ENCODE measurements at places on chromosomes 5 and 9.

- no peak for DNase-seq
Observed at GRCh38 chr9:95724253-95724991, 151.1 kb upstream of the ERCC6L2 start.

GRCh38 chr5:4054092-4054491 is 458.5 kb downstream of the IRX1 start:
- no peak for DNase-seq

- DNase-seq = no peak
Observed at GRCh38 chr5:96470785-96471184, 37.7 kb upstream of the PCSK1 start.

- no peak for DNase-seq
Observed at GRCh38 chr9:137044502-137045177, 1.3 kb downstream of the NPDC1 start.

GRCh38 chr9:84761137-84761808 is 91.7 kb downstream of the NTRK2 start:
- no peak for DNase-seq

DNA sequence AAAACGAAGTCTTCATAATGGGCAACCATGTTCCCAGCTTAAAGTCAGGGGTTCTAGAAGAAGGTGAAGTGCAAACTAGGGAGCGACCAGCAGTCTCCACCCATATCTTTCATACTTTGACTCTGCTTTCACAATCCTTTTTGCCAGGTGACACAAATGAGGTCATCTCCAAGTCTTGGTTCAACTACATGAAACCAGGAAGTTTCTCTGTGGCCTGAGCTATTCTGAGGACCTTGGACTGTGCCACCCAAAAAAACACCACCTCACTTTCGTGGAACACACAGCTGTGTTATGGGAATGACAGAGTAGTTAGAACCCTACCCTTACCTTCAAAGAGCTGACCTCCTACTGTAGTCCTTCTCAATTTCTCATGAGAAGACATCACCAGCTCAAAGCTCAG is 309.2 kb downstream of the AGTPBP1 start:
- DNase-seq = no peak

- DNase-seq = no peak
Observed at GRCh38 chr5:5540065-5540464, 117.6 kb downstream of the ICE1 start.

DNA sequence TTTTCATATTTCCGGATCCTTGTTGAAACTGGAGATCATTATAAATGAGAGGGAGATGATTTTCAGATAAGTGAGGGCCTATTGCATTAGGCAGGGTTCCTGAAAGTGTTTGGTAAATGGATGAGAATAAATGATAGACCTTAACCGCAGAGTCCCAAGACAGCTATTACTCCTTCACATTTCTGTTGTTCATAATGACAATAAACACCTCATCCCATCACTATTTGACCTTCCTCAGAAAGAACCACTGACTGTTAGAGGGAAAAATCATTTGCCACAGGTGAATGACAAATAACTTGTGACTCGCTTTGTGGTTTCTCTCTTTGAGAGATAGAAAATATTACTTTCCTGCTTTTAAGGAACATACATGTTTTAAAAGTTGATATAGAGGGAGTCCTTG is 47.3 kb upstream of the TRMT10B start:
- no peak for DNase-seq

GRCh38 chr9:79615038-79615437 is 43.3 kb downstream of the TLE4 start:
- no peak for DNase-seq

DNA sequence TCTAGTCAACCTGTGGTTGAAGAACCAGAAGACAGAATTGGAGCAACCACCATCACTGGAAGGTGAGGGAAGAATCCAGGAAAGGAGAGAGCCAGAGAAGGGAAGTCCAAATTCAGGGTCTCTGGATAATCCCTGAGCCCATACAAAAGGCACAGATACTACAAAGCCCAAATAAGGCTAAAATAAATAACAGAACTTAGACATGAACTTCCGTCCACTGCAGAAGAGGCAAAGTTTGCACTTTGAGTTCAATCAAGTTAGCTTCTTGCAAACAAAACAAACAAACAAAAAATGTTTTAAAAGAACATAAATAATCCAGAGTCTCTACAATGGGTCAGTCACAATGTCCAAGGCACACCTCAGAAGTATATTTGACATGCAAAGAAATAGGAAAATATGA is 21.0 kb downstream of the CFAP77 start:
- DNase-seq = no peak

DNA sequence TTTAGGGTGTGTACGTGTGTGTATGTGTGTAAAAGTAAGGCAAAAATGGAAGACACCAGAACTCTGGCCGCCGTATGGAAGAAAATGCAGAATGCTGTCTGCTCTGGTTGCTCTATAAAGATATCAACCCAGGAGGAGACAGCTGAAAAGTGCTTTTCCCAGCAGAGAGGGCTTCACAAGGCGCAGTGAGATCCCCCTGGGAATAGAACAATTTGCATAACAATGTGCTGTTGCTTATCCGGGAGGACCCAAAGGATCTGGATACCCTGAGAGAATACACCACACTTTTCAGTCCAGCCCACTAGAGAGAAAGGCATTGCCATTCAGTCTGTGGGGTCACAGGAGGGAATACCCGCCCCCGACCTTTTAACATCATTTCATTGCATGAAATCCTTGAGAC is 230.6 kb downstream of the EBF1 start:
- DNase-seq = no peak

GRCh38 chr5:55934115-55934613 is 60.6 kb downstream of the IL6ST start:
- no peak for DNase-seq

- DNase-seq = no peak
Observed at GRCh38 chr5:124285071-124285470, 461.4 kb downstream of the ZNF608 start.

DNA sequence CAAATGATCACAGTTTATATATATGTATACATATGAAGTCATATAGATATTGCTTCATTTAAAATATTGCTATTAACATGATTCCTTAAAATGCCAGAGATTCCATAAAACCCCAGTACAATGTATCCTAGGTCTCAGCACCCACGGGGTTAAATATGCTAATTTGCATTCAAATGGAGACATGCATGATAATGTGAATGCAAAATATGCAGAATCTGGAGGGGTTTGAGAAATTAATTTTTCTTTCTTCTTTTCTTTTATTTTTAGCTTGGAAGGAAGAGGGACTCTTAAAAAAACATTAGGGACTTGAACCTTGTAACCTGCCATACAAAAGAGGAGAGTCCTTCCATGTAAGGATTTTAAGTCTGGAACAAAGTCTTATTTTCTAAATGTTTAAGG is 211.9 kb downstream of the MEF2C start:
- no peak for DNase-seq

DNA sequence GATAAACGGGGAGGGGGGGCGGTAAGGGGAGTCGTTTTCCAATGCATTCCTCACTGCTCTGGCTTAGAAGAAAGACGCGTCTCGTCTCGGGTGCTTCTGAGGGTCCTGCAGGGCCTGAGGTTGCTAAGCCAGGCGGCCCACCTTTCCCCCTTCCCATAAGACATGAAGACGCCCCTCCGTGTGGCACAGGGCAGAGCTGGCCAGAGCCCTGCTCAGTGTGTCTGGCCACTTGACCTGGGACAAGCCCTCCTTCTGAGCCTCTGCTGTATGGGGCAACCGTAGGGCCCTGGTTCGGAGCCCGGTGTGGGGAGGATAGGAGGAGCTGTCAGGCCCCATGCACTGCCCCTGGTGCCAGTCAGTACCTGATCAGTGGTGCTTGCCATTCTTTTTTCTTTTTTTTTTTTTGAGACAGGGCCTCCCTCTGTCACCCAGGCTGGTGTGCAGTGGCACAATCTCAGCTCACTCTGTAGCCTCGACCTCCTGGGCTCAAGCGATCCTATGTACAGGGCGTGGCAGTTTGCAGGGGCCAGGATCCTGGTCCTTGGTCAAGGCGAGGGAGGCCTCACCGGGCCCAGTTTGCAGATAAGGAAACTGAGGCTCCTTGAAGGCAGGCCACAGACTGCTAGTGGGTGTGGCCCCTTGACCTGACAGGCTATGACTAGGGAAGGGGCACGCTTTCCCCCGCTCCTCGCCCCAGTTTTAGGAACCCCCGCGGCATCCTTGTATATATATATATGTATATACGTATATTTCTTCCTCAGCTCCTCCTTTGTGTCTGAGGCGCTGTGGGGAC is 172.3 kb upstream of the IER5L start:
- DNase-seq = no peak

GRCh38 chr9:110918316-110919049 is 119.8 kb downstream of the LPAR1 start:
- no peak for DNase-seq

DNA sequence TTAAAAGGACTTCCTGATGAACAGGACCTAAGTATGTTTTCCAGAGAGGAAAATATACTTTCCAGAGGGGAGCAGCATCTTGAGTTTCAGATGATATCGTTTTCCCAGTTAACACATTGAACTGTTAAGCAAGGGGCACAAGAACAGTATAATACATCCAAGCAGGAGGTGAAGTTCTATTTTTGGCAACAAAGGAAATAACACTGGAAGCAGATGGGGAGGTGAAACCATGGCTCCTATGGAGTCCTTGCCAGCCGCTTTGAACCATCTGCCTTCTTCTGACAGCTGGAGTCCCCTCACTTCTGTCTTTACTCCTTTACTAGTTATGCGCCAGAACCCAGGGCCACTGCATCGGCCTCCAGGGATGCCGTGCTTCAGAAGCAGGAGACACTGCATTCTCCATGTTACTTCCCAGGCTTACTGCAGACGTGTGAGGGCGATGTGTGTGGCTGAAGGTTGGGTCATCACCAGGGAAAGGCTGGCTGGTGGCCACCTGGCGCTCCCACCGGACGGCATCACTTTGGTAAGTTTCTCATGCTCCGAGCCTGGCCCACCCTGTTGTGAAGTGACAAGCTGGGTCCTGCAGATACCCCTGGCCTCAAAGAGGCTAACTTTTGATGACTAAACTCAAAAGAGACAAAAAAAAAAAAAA is 77.8 kb downstream of the TTLL11 start:
- DNase-seq = no peak

DNA sequence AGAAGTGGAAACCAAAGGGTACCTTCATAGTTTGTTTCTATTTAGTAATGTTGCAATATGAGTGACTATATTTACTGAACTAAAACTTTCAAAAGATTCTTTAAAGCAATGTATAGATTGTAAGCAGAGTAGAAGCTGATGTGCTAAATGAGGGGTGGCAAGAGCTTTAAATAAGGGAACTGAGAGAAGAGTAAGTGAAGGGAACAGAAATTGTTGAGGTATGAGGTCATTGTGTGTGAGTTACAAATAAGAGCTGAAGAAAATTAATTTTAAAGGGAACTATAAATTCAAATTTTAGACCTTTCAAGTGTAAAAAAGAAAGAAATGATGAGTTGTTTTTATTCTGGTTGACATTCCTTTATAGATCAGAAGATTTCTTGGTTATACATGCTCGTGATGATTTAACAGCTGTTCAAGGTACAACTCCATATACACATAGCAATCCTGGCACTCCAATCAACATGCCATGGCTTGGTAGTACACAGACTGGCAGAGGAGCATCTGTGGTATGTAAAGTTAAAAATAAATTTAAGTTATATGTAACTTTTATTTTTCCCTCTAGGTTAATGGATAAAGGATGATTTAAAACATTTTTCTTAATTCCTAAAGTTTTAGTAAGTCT is 135.1 kb upstream of the TNFAIP8 start:
- no peak for DNase-seq

DNA sequence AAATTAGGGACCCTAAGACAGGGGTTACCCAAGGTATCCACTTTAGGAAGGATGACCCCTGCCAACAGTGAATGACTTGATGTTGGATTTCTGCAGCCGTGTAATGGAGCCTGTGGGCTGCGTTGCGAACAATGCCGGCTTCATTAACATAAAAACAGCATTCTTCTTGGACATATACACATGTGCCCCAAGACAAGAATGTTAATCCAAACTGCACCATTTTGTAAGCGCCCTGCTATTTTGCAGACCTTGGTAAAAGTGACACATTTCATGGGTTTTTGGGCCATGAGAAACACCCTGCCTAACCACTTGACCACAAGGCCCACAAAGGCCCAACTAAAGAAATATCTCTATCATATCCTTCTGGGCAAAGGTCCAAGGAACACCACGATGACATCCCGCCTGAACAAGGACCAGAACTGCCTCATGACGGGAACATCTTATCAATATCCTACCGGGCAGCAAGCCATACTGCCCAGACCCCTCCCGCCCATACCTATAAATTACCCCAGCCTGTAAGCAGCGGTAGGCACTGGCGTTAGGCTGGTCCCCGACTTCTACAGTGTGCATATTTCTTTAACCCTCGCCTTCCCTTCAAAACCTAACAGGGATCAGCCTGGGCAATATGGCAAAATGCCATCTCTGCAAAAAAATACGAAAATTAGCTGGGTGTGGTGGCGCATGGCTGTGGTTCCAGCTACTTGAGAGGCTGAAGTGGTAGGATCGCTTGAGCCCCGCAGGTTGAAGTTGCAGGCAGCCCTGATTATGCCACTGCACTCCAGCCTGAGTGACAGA is 9.7 kb upstream of the PDCD1LG2 start:
- no peak for DNase-seq

DNA sequence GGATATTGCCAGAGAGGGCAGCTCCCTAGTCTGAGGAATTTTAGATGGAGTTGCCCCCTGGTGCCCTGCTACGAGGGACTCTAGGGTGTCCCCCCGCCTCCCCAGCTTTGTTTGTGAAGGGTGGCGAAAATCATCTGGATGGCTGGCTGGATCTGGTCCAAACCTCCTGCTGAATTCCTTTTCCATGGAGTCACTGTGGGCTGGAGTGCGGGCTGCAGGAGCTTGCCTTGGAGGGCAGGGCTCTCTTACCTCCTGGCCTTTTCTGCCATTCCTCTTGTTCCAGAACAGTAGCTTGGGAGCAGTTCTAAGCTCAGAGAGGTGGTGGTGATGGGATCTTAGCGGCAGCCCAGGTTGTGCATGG is 2.1 kb downstream of the SYNPO start:
- DNase-seq = no peak

DNA sequence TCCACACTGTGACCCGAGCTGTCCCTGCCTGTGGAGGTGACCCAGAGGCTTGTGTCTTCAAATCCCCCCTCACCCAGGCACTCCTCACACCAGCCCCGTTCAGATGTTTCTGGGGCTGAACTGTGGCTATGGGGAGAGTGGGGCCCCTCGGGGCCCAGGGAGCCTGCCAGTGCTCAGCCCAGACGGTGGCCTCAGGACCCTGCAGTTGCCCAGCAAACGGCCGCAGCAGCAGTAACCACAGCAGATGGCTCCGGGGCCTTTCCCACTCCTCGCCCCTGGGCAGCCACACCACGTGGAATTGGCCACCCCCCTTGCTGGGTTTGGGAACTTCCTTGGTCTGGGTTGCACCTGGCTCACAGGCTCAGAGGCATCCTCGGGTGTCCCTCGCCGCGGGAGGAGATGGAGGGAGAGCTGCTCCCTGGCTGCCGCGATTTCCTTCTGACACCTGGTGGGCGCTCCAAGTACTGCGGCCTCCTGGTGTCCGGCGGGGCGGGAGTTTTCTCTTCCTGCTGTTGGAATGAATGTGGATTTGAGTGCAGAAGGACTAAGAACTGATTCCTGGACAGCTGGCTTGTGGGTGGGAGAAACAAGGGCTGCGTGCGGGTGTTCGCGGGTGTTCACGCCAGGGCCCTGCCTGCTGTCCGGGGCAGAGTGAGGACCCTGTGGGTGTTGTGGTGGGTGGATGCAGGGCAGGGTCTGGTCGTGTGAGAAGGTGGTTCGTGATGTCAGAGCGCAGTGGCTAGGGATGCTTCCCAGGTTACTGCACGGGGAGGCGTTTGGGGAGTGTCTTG is 97.5 kb downstream of the COL5A1 start:
- DNase-seq = no peak
